ENCODE measurements at places on chromosomes 5 and 9.

DNA sequence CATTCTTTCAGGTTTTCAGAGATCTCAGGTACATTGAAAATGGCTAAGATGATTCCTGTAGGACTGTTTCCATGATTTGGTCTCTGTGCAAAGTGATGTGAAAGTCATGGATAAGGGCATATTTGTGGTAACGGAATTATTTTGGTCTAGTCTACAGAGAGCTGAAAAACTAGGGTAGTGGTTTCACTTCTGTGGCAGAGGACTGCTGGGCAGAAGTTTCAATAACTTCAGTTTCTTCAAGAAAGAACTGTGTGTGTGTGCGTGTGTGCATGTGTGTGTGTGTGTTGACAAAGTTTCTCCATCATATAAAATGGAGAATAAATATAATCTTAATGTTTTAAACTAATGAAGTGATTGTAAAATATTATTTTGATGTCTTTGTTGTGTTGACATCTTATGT, 4.3 kb downstream of the CNOT8 start:
- no peak for DNase-seq

GRCh38 chr5:37889612-37890317, 49.9 kb upstream of the GDNF start:
- no peak for DNase-seq

- no peak for DNase-seq
These were observed 28.5 kb downstream of the ESM1 start for GRCh38 chr5:54956922-54957321.

GRCh38 chr5:57929271-57929670, 446.7 kb upstream of the ACTBL2 start:
- no peak for DNase-seq

- no peak for DNase-seq
These were observed 183.5 kb upstream of the MAP1B start for GRCh38 chr5:71923755-71924154.

GRCh38 chr5:139068494-139069151, 129.5 kb downstream of the SIL1 start:
- DNase-seq = no peak

- no peak for DNase-seq
These were observed at the start of gene PTGS1 for GRCh38 chr9:122370869-122371755. Gene PTGS1 (plus strand): TSS chr9:122371024. CDS start chr9:122371085, 61 bp downstream.
